ENCODE measurements at places on chromosomes 3 and 15.
A peak's percentile ranks its signal among the peaks of the same experiment; 100 is the strongest.

DNA sequence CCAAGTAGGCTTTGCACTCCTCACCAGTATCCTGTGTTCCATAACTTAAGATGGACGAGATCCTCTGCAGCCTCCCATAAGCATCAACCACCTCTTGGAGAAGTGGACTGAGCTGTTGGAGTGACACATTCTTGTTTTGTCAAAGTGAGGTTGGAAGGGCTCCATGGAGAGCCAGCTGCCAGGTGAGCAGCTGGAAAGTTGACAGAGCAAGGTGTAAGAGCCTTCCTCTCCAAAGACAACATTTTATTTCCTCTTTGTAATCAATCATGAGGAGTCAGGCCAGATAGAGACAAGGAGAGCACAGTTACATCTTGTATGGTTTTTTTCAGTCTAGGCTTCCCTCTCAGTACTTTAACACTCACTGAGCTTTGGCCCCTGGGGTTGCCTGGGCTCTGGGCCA is 5.1 kb downstream of the ABI3BP start:
- DNase-seq = no peak

DNA sequence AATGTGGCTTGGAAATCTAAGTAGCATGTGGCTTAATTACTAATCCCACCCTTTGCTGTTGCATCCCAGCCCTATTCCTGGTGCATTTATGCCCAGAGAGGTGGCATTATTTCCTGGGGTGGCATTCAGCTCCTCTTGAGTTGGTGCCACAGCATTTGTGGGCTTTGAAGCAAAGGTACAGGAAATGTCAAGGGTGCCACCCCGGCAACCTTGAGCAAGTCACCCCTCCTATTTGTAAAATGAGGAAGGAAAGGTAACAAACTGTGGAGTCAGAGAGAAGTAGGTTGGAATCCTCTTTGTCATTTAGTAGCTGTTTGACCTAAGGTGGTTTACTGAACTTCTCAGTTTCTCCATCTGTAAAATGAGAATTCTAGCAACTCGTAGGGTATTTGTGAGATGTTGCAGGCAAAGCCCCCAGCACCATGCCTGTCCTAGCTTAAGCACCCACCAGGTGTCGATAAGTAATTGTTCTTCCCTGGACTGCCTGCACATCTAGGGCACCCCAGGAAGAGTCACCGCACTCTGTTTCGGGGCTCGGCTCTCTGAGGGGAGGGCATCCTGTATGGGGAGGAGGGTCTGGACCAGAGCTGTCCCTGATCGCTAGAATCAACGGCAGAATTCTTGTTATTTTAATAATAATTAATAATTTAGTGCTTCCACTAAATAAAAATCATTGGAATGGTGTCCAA is 17.1 kb downstream of the ISG20 start:
- DNase-seq = no peak

DNA sequence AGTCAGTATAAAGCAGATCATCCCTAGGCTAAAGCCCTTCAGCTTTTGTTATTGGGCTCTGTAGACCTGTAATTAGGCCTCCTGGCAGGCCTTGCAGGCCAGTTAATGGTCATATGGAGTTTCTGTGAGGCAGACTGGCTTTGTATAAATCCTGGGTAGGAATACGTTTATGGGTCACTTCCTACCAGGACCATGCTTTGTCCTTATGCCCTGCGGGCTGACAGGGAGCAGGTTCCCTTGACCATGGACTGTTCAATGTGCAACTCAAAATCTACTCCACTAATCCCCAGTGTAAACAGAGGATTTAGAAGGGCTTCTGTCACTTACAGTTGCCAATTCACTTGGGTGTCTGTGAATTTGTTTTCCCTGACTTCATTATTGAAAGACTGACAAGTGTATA is 202.7 kb upstream of the MLF1 start:
- no peak for DNase-seq

DNA sequence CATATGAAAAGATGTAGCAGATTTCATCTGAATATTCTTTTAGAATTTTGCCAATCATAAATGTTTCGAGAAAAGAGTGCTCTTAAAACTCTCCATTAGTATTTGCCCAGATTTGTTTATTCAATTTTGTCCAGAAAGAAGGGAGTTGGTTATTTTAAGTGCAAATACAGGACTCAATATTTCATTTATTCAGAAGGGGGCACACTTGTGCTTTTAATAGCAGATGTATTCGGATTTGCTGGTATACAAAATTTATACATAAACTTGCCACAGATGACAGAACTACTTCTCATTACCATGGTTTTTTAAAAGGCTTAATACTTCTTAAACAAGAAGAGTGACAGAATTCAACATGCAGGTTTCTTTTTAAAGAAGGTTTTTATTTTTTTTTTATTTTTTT is 69.8 kb upstream of the GRM7 start:
- DNase-seq = no peak

DNA sequence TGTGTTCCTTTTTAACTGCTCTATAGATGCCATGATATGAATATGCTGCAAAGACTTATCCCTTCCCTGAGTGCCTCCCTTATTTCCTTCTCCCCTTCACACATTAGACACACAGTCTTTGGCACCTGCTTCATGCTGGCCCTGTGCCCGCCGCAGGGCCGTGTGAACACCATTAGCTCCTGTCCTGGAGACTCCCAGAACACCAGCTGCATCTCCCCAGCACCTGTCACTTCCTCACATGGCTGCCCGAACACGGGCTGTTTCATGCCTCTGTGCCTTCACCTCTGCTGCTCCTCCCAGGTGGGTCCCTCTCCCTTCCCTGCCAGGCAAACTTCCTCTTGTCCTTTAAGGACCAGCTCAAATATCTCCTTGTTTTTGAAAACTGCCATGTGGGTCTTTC is 40.5 kb upstream of the SEC13 start:
- DNase-seq = no peak

DNA sequence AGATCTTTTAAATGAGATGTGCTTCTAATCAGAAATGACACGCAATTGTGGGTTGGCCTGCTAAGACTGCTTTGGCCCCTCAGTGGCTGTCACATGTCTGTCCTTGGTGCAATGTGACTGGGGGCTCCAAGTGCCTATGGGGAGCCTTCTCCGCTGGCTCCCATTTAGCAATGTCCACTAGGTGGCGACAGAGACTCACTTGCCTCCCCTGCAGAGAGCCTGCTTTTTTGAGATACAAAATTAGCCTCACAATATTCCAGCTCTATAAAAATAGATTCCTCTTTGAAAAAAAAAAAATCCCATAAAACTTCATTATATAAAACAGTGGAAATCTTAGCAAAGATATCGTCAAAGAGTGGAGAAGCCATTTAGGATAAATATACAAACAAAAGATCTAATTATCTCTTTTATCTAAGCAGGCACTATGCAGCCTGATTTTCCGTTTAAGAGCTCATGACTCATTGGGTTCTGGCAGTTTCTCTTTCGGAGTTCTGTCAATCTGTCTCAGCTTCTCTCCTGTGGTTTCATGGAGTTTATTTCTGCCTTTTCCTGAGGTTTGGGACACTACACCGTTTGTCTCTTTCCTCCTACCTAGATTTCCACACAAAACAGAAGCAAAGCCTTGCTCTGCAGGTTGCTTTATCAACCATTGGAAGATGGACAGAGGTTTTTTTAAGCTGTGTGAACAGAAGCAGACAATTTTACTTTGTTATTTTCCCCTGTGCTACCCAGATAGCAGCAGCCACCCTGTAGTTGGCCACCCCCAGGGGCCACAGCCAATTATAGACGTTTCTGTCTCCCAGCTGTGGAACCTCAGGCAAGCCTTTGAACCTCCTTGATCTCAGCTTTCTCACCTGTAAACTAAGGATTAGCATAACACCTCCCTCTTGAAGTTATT is 68.4 kb upstream of the TNFAIP8L3 start:
- DNase-seq = peak; percentile 88

DNA sequence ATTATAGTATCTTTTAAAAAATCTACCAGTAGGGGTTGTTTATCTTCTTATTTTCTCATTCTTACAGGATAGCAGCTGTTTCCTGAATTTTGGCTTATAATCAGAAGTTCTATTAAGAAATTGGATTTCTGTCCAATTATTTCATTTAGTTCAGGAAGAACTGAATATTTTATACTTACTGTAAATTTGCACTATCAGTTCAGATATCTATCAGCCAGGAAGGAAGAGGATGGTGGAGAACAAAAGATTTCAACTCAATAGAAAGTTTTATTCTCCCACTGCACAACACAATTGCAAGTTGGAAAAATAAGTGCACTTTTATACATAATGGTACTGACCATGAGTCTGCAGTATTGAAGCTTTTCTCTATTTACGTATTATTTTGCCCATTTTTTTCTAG is 400.9 kb downstream of the PLOD2 start:
- no peak for DNase-seq

DNA sequence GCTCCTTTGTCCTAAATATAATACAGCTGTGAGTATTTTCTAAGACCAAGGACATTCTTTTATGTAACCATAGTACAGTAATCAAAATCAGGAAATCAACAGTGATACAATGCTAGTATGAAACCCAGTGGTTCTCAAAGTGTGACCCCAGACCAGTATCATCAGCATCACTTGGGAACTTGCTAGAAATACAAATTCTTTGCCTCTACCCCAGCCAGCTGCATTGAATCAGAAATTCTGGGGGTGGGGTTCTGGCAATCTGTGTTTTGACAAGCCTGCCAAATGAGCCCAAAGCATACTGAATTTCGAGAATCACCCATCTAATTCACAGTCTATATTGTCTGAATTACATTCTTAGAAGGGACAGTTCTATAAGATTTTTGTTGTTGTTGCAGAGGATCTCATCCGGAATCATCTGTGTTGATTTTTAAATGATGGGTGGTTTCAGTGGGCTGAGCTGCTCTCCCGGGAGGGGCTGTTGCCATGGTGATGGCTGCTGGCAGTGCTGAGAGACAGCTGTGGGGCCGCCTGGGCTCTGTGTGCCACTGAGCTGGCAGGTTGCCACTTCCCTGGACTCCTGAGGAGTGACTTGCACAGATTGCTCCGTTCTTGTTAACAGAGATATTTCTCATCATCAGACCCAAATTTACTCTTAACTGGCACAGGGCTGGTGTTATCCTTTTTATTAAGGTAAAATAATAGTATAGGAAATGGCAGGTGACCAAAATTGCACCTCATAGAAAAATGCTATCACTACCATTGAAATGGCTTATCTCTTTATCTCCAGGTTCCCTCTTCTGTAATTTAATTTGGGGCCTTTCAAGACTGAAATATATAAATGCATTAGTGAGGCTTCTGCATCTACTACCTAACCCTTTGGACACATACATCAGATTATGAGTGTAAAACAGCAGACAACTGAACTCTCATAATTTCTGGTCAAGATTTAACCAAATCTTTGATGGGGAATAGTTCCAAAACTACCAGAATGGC is 56.5 kb downstream of the NEK11 start:
- DNase-seq = peak; percentile 8

- DNase-seq = no peak
These were observed 130.9 kb downstream of the DNAJB8 start for GRCh38 chr3:128335621-128336296.

- DNase-seq = no peak
These were observed 2.4 kb downstream of the DUOX2 start for GRCh38 chr15:45111390-45112142.

DNA sequence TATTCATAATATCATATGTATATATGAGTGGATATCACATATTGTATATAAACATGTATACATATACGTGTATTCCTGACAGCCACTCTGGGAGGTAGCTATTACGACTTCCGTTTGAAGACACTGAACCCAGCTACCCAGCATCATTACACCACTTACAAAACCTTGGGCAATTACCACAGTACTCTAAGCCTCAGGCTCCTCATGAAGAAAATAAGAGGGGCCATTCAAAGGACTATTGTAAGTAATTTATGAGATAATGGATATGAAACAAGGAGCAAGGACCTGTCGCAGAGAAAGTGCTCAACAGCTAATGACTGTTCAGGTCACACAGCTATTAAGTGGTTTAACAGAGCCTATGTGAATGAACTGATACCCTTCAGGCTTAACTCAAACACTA is 52.4 kb downstream of the KCNMB2 start:
- no peak for DNase-seq

- DNase-seq = peak; percentile 58
These were observed at the start of gene FRMD4B for GRCh38 chr3:69385723-69386555. Gene FRMD4B, minus strand, starts transcription at chr3:69386088. Its CDS starts 99 bp downstream, at chr3:69385989.

DNA sequence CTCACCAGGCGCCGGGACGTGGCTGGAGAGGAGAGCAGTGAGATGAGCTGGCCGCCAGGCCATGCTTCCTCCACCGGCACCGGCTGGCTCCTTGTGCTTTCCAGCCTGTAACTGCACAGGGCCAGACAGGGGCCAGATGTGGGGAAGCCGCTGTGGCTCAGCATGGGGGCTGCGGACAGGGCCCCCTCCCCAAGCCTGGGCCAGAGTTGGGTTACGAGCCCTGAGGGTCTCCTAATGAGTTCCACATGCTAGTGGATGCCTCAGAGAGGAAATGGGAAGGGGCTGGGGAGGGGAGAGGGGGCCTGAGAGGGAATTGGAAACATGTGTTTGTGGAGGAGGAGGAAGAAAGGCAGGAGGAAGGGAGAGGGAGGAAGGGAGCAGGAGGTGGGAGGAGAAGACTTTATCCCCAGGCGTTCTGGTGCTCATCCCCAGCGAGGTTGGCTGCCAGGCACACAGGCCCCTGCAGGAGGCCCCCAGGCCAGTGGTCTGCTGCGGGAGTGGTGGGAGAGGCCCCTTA is 11.7 kb upstream of the DUSP7 start:
- no peak for DNase-seq

DNA sequence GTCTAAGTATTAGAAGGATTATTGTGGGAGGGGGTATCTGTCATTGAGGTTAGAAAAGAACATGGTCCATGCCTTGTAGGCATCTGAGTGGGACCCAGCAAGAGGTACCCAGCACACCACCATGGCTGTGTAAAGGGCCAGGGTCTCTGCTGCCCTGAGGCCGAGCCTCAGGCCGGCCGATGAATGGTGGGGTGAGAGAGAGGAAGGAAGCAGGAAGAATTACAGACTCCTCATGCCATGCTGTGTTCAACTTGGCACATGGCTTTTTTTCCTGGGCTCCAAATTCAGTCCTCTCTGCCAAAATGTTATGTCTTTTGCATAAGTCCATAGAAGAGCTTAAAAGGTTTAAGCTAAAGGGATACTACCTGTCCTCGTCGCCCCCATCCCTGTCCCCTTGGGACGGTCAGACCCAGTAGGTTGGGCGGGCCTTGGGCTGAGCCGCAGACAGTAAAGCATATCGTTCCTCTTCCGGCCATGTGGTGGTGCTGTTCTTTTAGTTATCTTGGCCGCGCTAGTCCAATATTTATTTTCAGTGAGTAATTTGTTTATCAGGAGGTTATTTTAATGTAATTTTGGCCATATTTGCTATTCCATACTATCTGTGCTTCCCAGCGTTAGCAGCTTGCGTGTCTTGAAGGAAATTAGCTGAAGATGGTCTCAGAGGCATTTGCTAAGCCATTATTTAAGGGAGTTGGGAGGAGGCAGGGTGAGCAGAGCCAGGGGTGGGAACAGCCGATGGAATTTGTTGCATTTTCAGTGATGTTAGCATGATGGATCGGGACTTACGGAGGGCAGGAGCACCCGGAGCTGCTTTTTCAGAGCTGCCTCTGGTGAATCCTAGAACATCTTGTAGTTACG is 152.4 kb downstream of the AGBL1 start:
- DNase-seq = peak; percentile 15

DNA sequence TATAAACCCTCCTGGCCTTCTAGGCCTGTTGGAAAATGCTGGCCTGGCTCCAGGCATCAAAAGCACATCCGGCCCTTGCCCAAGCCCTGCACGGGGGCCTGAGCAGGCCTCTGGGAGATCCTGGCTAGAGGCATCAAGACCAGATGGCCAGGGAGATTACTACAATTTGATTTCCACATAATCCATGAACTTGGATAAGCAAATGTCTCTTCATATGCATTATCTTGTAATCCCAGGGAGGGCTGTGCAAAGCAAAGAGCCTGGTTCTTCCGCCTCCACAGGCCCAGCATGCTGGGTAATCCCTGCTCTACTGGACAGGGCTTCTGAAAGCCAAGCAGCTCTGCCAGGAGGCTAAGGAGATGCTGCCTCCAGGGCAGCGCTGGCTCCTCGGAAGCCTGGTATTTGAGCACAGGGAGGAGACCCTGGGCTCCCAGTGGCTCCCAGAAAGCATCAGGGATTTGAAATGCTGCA is 18.2 kb downstream of the MRPL46 start:
- no peak for DNase-seq

All from GM03348 (cell line).